H1 (cell line): ENCODE measurements at places on chromosomes 12 and 14.

- DNase-seq: no peak
These were observed 624 bp upstream of the PLEKHD1 start for GRCh38 chr14:69483765-69484443.

DNA sequence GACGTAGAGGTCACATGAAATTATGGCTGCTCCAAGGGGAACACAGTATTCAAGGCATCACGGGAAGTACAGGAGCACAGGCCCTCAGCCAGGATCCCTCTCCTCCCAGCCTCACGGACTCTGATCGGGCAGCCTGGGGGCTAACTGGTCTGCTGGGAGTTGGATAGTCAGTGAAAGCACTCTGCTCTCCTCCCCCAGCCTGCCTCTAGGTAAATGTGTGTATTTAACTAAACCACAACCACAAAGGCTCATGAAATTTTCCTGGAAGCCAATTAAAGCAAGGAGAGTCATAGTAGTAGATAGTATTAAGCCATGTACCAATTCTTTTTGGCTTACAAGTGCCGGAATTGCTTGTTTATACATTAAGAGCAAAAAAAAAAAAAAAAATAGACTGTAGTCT, 254.3 kb downstream of the MSRB3 start:
- no peak for DNase-seq

DNA sequence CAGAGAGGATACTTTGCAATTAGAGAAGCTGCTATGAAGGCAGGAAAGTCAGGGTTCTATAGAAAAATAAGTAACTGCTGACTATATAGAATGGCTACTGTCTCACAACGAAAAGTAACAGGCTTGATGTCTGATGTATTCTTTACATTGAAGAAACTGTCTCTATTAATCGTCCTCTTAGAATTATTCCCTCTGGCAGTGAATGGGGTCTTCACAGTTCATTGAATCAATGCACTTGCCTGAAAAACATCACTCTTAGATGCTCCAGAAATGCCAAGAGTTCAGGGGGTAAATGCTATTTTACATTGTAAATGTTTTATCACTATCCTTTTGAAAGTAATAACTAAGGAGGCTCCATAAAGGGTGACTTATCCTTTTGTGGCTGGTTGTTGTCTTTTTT, 37.7 kb upstream of the CRACR2A start:
- DNase-seq: no peak

GRCh38 chr12:65200007-65200665, 30.8 kb downstream of the LEMD3 start:
- no peak for DNase-seq

- DNase-seq: no peak
These were observed 1.3 kb downstream of the TMEM132D start for GRCh38 chr12:129902371-129903091.

DNA sequence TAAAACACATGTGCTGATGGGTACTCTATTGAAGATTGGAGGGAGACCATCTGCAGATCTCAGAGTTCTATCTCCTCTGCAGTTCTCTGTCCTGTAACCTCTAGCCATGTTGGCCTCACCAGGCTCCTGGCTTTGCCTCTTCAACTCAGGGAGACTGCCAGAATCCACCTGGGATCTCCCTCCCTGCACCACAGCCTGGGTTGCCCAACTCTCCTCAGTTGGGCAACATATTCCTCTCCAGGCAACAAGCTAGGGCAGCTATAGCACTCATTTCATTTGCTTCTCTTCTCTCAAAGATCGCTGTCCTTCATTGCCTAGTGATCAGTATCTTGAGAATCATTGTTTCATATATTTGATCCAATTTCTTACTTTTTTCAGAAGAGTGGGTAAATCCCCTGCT, 28.8 kb downstream of the CKAP4 start:
- no peak for DNase-seq

GRCh38 chr14:23119363-23120327, 590 bp upstream of the CEBPE start:
- no peak for DNase-seq

- DNase-seq: no peak
These were observed 23.0 kb downstream of the ZFHX2 start for GRCh38 chr14:23528555-23528954.

DNA sequence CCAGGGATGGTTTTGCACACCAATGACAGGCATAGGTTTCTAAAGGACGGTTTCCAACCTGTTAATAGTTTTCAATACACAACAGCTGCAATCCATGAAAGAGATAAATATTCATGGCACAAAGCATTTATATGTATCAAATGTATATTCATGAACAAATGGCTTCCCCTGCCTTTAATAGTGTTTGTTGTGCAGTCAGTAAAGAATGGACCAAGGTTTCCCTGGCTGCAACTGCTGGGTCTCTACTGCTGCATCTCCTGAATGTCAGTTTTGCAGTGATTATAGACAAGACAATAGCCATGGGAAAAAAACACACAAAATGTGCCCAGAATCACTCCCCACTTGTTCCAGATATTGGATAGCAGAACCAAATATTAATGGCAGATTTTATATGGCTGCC, 284.1 kb downstream of the BTG1 start:
- no peak for DNase-seq

DNA sequence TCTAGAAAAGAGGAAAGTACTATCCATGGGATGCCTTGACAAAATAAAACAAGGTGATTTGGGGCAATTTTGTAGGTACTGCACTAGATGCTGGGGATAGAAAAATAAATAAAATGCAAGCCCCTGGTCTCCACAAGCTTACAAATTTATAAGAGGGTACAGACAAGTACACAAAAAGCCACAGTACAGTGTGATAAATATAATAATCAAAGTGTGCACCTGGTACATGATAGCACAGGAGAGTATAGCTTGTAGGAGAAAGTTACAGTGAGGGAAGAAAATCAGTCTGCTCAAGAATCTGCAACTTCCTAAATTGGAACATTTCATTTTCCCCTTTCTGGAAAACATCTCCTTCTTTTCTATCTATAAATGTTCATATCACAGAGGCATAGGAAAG, 3.0 kb upstream of the SSTR1 start:
- DNase-seq: no peak

GRCh38 chr12:124651516-124652273, 84.3 kb upstream of the NCOR2 start:
- no peak for DNase-seq
